ENCODE measurements at places on chromosomes 11 and 22.
A peak's percentile ranks its signal among the peaks of the same experiment; 100 is the strongest.

DNA sequence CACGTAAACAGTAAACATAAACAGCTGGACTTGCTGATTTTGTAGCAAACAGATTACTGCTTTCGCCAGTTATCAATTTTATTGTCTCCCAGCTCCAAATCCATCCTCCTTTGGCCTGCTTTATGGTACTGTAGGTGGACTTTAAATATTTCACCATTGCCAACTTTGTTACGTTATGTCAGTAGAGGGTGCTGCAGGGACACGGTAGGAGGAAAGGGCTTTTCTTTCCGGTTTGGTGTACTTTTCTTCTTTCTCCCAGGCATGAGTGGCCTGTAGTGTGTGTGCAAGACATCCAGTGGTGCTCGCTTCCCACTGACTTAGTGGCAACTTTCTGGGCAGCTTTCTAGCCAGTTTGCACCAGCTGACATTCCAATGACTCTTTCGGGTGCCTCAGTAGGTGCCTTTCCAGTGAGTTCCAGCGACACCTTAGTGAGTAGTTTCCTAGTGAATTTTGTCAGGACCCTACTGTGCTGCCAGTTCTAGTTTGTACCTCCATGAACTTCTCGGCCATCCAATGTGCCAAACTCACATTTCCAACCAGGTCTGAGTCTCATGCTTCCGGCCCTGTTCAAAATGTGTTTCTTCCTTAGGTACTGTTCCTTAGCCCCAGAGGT lies 267.6 kb upstream of the TENM4 start:
- no peak for DNase-seq

DNA sequence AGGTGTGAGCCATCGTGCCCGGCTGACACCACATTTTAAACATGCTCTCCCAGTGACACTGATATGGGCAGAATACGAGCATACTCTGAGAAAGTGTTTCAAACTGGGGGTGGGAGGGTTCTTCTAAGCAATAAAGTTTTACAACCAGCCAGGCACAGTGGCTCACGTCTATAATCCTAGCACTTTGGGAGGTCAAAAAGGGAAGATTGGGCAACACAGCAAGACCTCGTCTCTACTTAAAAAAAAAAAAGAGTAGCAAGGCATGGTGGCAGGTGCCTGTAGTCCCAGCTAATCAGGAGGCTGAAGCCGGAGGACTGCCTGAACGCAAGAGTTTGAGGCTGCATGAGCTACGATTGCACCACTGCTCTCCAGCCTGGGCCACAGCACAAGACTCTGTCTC lies 2.2 kb downstream of the GANAB start:
- DNase-seq, result no peak

DNA sequence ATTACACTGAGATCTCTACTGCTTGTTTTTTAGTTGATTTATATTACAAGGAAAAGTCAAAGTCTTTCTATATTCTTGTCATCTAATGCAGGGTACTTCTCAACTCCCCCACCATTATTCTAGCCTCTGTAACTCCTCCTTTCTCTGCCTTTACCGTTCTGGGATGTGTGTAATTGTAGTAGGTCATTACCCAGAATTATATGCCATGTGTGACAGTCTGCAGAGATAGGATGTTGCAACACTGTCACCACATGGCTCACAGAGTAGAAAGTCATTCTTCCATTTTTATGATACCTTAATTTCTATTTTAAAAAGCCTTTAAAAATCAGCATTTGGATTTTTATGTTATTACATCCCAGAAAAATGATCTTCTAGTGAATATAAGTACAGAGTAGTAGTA lies 32.7 kb downstream of the ZNF143 start:
- DNase-seq, result no peak

- no peak for DNase-seq
Observed at GRCh38 chr11:35800970-35801953, 138.7 kb downstream of the TRIM44 start.

- DNase-seq, result peak; percentile 3
Observed at GRCh38 chr11:85590848-85591483, 36.2 kb downstream of the DLG2 start.

- DNase-seq, result no peak
Observed at GRCh38 chr22:33227791-33228190, 169.6 kb upstream of the SYN3 start.
